ENCODE measurements at places on chromosomes 16 and 17.

DNA sequence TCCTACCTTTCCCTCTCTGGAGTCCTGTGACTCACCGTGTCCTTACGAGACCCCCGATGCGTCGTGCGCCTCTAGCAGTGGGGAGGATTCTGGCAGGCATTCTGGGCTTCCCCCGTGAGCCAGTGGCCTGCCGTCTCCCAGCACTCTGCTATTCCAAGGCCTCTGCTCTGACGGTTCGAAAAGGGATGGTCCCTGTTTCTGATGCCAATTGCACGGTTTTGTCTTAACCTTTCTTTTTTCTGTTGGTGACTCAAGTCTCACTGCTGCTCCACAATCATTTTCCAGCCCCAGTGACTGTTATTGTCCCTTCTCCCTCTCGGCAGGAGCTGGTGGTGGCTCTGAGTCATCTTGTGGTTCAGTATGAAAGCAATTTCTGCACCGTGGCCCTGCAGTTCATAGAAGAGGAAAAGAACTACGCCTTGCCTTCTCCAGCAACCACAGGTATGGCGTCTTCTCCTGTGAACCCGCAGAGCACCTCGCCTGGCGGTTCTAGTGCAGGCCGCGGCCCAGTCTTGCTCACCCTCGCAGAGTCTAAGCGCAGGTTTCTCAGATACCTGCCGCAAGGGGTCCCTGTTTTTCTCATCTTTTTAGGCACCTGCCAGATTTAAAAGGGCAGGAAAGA, 100.1 kb upstream of the CHMP6 start:
- peak; percentile 70 for DNase-seq

GRCh38 chr16:68779891-68780290, 42.8 kb downstream of the CDH1 start:
- no peak for DNase-seq

DNA sequence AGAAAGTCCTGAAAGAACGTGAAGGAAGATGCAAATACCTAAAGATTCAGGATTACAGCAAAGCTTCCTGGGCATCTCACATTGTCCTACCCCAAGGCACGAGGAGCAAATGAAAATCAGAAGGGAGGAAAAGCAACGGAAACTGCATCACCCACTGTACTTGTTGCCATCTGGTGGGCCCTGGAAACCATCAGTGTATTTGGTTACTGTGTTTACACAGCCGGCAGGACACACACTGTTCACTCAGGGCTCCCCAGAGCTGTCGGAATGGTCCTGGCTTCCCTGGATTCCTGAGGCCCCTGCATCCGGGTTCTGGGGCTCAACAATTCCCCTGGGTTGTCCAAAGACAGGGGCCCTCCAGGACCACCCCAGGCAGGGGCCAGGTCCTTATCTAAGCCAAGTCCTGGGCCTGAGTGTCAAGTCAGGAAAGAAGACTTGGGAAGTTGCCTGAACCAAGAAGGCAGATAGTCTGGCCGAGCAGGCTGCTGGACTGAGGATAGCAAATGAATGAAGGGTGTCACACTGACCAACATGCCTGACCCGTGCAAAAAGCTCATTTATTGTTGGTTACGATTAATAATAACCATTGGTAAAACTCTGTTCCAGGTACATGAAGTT, 52.8 kb downstream of the SOX9 start:
- DNase-seq: no peak

- DNase-seq: no peak
Measured at GRCh38 chr16:55917373-55918160, 42.4 kb upstream of the CES5A start.

DNA sequence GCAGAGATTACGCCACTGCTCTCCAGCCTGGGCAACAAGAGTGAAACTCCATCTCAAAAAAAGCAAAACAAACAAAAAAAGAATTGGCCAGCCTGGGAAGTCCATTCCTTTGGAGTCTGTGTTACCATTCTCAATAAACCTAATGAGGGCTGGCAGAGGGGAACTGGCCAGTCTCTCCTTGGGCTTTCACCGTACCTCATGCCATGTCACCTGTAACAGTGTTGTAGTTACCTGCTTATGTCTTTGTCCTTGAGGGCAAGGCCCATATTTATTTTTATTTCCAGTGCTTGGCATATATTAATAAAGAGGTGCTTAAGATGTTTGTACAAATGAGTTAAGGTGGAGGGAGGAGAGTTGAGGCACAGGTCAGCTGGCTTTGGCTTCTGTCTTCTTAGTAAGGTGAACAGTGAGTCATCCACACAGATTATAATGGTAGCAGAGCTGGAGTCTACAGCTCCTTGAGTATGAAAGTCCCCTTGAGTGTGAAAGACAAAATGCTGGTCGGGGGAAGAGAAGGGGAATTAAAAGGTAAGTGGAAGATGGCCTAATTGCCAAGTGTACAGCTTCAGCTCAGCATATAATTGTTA, 8.4 kb downstream of the C1QBP start:
- DNase-seq: no peak

DNA sequence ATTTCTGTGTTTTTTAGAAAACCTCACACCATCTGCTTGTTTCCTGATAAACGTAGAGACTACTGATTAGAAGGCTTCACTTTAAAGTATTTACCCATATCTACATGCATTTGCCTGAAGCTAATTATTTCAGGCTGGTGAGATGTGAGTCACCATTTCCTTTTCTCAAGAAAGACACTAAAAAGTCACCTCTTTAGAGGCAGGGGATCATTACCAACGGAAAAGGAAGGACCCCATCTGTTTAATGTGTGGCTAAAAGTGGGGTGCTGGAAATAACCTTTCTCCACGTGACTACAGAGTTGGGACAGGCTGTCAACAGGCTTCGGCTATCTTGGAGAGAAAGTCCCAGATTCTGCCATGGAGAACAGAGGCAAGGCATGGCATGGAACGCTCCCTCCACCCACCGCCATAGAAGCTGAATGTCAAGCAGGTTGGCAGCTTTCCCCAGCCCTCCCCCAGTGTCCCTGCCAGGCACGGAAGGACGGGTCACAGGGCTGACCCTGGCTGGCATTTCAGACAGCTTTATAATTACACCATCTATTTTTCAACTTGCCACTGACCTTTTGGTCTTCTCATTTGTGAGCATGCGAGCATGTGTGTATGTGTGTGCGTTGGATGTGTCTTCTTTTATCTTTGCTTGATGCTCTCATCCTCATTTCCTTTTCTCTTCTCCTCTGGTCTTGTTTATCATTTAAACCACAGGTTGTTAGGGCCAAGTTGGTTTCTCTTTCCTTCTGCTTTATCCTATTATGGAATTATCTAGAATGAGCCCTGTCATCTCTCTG, 157.0 kb downstream of the CPPED1 start:
- DNase-seq: peak; percentile 18

GRCh38 chr16:31451201-31451600, 8.1 kb upstream of the ARMC5 start:
- no peak for DNase-seq
